IMR-90 (cell line): ENCODE measurements at places on chromosomes 11 and 22.

GRCh38 chr11:61814958-61815789 lies 1.6 kb downstream of the FADS1 start:
- DNase-seq = peak; percentile 95

DNA sequence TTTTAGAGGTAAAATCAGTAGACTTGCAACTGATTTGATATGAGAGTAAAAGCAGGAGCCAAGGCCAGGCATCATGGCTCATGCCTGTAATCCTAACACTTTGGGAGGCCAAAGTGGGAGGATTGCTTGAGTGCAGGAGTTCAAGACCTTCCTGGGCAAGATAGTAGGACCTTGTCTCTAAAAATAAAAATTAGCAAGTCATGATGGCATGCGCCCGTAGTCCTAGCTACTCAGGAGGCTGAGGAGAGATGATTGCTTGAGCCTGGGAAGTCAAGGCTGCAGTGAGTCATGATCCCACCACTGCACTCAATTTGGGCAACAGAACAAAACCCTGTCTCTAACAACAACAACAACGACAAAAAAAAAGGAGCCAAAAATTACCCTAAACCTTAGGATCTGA lies 13.5 kb downstream of the SGSM3 start:
- DNase-seq = peak; percentile 75

DNA sequence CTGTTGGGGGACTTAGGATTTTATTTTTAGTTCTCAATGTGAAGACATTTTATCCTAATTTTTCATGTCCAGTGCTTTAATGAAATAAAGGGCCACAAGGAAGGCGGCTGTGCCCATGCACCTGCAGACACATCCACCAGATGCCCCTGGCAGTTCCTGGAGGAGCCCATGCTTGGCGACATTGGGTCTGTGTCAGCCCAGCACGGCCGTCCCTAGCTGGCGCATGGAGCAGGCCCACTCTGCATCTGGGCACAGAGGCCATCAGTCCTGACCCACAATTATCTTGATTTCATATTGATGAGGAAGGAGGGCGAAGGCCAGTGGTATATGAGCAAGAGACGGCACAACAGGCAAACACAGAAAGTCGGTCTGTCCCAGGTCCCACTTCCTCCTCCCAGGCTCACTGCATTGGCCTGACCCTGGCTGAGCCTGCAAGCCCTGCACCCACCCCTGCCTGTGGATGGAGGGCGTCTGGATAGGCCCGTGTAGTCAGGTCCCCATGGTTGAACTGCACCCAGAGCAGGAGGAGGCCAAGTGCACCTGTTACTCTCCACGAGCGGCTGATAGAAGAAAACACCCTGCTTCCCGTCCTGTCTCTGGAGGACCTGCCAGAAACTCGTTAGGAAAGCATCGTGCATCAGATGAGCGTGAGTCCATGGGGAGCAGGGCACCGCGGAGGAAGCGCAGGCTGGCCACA lies 296.9 kb downstream of the BRD1 start:
- no peak for DNase-seq

DNA sequence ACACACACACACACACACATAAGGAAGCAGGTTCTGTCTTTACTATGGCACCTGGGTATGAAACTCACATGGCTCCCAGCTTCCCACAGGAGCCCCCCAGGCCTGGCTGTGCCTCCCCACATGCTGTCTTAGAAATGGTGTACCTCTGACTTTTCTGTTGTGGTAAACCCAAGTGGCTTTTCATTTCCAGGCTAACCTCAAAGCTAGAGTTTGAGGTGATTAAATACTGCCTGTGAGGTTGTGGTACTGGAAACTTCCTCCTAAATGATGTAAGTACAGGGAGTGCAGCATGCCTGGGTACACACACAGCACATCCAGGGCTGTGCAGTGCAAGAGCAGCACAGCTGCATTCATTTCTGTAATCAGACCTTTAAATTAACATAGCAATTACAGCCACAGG lies 34.4 kb downstream of the ME3 start:
- DNase-seq = peak; percentile 49
